ENCODE measurements at places on chromosomes 2 and 18. TPM values are rescaled to one million over a fixed set of nuclear protein-coding genes. Genes with fewer than 3 reads are reported as not detected.

DNA sequence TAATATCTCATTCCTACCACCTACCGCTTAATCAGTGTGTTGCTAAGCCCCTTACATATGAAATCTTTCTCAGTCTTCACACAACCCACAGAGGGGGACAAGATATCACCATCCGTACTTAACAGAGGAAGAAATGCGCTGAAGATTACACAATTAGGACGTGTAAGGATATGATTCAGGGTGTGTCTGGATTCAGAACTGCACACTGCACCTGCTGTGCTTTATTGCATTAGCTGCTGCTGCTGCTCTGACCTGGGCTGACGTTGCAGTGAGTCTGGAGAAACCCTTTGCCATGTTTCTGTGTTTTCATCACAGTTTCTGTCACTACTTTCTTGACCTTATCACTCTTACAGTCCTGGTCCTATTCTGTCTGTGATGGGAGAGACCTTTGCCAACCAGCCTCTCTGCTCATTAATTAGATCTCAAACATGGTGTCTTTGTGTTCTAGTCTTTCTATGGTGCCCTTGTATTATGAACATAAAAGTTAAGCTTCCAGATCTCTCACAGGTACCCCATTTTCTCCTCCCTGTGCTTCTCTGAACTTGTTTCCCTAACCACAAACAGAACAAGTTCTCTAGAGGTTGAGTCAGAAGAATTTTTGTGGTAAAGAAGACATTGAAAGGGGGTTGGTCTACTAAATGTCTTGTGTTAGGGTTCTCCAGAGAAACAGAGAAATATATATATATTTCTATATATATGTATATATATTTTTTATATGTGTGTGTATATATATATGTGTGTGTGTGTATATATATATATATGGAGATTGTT lies 92.9 kb upstream of the CYP1B1 start:
- no peaks in the 10 kb centered on the region for H3K4me1 ChIP-seq
- H3K4me3 ChIP-seq = no peak overlapping the region
- H3K27ac ChIP-seq = no peak overlapping the region
- no peaks in the 10 kb centered on the region for H3K27me3 ChIP-seq

- no peak overlapping the region for H3K4me3 ChIP-seq
- peaks cover 9% of the 10 kb centered on the region for H3K4me1 ChIP-seq
- H3K36me3 ChIP-seq = no peaks in the 10 kb centered on the region
- no peak overlapping the region for H3K27ac ChIP-seq
Measured at GRCh38 chr2:46325182-46325928, 28.1 kb downstream of the EPAS1 start.

GRCh38 chr18:45139478-45139877 lies 458.8 kb downstream of the SETBP1 start:
- no peak overlapping the region for H3K27ac ChIP-seq
- H3K36me3 ChIP-seq = no peaks in the 10 kb centered on the region
- no peaks in the 10 kb centered on the region for H3K4me1 ChIP-seq
- no peaks in the 10 kb centered on the region for H3K27me3 ChIP-seq

DNA sequence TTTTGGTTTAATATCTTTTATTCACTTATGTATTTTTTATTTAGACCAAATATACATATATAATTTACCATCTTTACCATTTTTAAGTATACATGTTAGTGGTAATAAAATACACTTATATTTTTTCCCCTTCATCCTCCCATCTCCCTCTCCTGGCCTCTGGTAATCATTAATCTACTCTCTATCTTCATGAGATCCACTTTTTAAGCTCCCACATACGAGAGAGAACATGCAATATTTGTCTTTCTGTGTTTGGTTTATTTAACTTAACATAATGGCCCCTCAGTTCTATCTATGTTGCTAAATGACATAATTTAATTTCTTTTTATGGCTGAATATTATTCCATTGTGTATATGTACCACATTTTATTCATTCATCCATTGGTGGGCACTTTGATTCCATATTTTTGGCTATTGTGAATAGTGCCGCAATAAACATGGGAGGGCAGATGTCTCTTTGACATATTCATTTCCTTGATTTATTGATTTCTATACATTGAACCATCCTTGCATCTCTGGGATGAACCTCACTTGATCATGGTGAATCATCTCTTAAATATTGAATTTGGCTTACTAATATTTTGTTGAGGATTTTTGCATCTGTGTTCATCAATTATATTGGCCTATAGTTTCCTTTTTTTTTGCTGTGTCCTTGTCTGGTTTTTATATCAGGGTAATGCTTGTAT lies 41.5 kb upstream of the MEP1B start:
- H3K27ac ChIP-seq = no peak overlapping the region
- no peaks in the 10 kb centered on the region for H3K4me1 ChIP-seq
- no peaks in the 10 kb centered on the region for H3K27me3 ChIP-seq
- no peak overlapping the region for H3K4me3 ChIP-seq

Gene MFF
- polyA plus RNA-seq = 87.3 TPM

Gene SP5
- polyA plus RNA-seq = 4.8 TPM

Gene DNAH6
- polyA plus RNA-seq = 1.6 TPM

Gene HAAO
- polyA plus RNA-seq = 47.9 TPM
